Naive thymus-derived CD8-positive, alpha-beta T cell (primary cell): ENCODE measurements at places on chromosomes 5 and 9. TPM values are rescaled to one million over a fixed set of nuclear protein-coding genes. Genes with fewer than 3 reads are reported as not detected.

DNA sequence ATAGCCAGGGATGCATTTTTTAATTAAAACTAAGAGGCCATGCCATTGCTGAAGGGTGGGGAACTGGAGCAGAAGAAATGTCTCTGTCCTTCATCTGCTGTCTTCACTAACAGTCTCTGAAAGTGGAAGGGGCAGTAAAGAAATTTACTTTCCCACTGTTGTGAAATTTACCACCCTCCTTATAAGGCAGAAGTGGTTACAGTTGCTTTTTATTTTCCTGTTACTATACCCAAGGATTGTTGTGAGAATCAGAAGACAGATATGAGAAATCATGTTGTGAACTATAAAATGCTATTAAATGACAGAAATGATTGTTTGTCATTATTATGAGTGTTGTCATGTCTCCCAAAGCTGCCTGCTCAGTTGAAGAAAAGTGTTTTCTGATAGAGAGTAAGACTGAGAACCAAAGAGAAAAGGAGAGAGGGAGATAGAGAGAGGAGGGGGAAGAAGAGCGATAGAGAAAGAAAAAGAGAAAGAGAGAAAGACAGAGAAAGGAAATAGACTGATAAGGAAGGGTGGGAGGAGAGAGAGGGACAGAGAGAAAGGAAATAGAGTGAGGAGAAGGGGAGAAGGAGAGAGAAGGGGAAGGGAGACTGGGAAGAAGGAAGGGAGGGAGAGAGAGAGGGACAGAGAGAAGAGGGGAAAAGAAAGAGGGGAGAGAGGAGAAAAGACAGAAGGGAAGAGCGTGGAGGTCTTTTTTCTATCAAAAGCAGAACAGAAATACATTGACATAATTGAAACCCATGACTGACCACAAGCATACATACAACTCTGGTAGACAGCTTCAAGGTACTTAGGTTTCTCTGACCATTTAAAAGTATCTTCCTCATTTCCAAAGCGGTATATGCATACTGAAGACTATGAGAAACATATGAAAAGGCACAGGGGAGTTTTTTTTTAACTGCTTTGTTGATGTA is 22.5 kb downstream of the SEC61B start:
- DNase-seq, result no peak

- no peak for DNase-seq
Observed at GRCh38 chr5:83554686-83555085, 83.1 kb downstream of the VCAN start.

- DNase-seq, result no peak
Observed at GRCh38 chr9:38359297-38359653, 33.2 kb upstream of the ALDH1B1 start.

DNA sequence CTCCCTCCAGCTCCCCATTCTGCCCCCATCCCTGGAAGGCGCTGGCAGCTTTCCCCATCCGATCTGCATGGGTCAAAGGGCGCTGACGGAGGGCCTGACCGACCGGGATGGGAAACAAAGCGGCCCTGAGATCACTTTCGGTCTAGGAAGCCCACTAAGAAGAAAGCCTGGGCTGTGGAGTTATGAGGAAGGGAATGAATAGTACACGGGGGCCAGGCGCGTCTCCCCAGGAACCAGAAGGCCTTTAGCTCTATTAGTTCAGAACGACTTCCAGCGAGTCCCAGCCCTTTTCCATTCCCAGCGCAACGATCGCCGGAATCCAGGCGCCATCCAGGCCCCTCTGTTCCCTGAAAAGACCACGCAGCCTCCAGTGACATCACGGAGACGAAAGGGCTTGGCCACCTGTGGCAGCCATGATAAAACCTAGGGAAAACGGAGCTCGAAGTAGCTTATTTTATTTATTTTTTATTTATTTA is 70.1 kb upstream of the CCDC180 start:
- no peak for DNase-seq

DNA sequence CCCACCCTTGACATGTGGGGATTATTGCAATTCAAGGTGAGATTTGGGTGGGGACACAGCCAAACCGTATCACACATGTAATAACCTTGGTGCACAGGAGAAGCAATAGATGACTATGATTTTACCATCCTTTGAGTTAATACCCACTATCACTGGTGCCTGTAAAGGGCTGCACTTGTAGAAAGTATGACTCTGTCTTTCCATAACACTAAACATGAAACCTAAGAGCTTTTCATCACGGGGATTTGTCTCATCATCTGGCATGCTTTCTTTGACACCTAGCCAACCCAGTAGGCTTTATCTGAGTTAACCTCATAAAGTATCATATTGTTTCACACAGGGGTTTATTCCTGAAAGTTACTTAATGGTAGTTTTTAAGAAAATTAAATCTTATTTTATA is 188.9 kb upstream of the TNC start:
- DNase-seq, result no peak

Gene CDHR2
- 4.8 TPM for total RNA-seq

Gene HAPLN1
- total RNA-seq, result not detected

Gene SLC6A7
- not detected for total RNA-seq

Gene OR2Y1
- total RNA-seq, result not detected

Gene EPB41L4B
- total RNA-seq, result not detected

Gene LOX
- total RNA-seq, result not detected

Gene FASTKD3
- total RNA-seq, result 13.3 TPM

Gene GADD45G
- total RNA-seq, result 3.7 TPM

Gene MRNIP
- total RNA-seq, result 119 TPM
